Common myeloid progenitor, CD34-positive (primary cell): ENCODE measurements at places on chromosomes 5 and 9.

GRCh38 chr9:133320421-133320881 is 15.5 kb downstream of the SURF6 start:
- H3K27me3 ChIP-seq: no peaks in the 10 kb centered on the region
- H3K4me1 ChIP-seq: no peaks in the 10 kb centered on the region
- no peaks in the 10 kb centered on the region for H3K36me3 ChIP-seq
- no peak overlapping the region for H3K4me3 ChIP-seq

DNA sequence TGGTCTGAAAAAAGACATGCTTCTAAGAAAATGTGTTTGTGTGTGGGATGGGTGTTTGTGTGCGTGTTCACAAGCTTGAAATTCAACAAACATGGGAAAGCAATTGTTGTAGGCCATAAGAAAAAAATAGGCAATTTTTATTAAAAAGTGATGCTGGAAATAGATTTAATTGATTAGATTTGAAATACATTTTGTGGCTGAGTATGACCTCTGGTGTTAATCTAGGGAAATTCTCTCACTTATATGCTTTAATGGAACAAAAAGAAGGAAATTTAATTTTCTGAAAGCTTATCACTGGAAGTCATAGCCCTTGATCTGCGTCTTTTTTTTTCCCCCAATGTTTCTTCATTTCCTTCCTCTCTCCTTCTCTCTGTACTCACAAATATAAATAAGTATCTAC is 3.5 kb upstream of the KCNN2 start:
- peaks cover 9% of the 10 kb centered on the region for H3K27me3 ChIP-seq
- H3K36me3 ChIP-seq: no peaks in the 10 kb centered on the region
- H3K4me3 ChIP-seq: no peak overlapping the region
- no peak for DNase-seq

DNA sequence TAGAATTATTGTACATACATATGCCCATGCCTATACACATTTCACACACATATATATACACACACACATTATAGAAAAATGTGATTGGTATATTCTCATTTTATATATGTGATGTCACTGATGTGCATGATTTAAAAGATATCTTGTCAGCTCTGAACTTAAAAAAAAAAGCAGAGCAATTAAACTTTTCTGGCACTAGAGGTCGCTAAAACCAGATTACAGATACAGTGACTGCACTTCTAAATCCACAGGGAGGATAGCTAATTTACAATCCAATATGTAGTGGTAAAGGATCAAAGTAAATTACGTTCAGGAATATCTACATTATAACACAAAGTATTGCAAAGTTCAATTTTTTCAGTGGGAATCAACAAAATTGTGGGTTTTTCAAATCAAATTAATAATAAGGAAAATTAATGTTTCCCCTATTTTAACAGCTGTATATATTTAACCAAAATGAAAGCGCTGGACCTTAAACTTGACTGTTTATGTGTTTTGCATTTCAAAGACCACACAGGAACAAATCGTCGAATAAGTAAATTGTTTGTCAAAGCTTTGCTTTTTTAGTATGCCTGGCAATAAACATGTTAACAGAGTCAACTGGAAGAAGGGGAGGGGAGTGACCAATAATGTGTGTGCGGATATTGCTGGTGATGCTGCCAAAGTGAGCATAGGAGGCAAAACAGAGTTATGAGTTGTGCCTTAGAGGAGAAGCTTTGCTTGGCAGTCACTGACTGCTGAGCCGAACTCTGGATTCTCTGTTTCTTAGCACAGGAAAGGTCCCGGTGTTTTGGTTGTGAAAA is 1201.4 kb upstream of the C9orf72 start:
- no peak overlapping the region for H3K27ac ChIP-seq
- H3K27me3 ChIP-seq: no peaks in the 10 kb centered on the region
- no peaks in the 10 kb centered on the region for H3K36me3 ChIP-seq
- H3K4me1 ChIP-seq: no peaks in the 10 kb centered on the region

DNA sequence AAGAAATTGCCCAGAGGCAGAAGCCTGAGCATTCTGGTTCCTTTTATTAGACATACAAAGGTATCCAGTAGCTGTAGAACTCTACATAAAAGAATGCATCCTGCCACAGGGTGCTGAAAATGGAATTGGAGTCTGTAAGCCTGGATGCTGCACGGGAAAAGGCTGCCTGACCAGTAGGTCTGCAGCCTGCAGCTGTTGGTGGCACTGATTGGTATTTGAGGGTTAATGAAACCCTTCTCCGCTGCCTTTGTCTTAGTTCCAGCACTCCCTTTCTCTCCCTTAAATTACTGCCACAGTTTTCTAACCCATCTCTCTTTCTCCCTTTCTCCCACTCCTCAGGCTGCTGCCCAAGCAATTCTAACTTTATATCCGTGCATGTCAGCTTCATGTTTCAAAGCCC is 64.7 kb downstream of the BRINP1 start:
- H3K4me3 ChIP-seq: no peak overlapping the region
- no peaks in the 10 kb centered on the region for H3K36me3 ChIP-seq
- H3K4me1 ChIP-seq: no peaks in the 10 kb centered on the region

DNA sequence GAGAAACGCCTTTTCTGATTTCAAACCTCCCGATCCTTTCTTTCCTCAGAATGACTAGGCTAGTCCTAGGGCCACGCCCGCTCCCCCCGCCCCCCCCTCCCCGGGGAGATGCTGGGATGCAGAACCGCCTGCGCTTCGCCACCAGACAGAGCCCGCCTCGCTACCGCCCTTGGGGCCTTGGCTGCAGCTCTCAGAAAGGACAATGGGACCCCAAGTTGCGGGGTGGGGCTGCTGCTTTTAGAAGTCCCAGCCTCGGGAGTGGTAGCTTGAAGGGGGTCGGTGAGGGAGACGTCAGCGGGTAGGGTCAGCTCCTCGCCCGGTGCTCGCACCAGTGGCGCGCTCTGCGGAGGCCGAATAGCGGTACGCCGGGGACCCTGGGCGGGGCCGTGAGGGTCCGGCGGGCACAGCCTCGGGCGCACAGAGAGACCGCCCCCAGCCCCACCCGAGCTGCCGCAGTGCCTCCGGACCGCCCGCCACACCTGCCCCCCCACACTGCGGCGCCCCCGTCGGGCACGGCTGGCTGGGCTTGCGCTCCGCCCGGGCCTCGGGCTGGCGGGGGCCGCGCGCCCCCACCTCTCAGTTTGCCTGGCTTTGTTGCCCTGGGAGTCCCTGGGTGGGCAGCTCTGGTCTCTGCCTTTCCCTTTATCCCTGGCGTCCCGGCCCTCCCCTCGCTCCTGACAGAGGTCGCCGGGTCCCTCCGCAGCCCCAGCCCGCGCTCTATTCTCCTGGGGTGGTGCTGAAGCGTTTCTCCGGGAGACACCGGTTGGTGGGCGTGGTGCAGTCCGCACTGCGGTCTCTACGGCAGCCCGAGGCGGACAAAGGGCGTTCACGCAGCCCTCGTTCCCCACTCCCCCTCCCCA is 1.2 kb downstream of the MAP1B start:
- peaks cover 22% of the 10 kb centered on the region for H3K4me1 ChIP-seq
- peak; percentile 43 for DNase-seq
- H3K36me3 ChIP-seq: no peaks in the 10 kb centered on the region
- H3K27me3 ChIP-seq: peaks cover 86% of the 10 kb centered on the region
- H3K27ac ChIP-seq: no peak overlapping the region

- peaks cover 8% of the 10 kb centered on the region for H3K36me3 ChIP-seq
- no peaks in the 10 kb centered on the region for H3K27me3 ChIP-seq
- no peak overlapping the region for H3K27ac ChIP-seq
- H3K4me3 ChIP-seq: no peak overlapping the region
Measured at GRCh38 chr5:139381837-139382761, 998 bp downstream of the SLC23A1 start.

GRCh38 chr5:73369278-73369677 is 79.3 kb downstream of the FOXD1 start:
- DNase-seq: no peak
- H3K36me3 ChIP-seq: no peaks in the 10 kb centered on the region
- peaks cover 63% of the 10 kb centered on the region for H3K27me3 ChIP-seq
- H3K4me1 ChIP-seq: no peaks in the 10 kb centered on the region

DNA sequence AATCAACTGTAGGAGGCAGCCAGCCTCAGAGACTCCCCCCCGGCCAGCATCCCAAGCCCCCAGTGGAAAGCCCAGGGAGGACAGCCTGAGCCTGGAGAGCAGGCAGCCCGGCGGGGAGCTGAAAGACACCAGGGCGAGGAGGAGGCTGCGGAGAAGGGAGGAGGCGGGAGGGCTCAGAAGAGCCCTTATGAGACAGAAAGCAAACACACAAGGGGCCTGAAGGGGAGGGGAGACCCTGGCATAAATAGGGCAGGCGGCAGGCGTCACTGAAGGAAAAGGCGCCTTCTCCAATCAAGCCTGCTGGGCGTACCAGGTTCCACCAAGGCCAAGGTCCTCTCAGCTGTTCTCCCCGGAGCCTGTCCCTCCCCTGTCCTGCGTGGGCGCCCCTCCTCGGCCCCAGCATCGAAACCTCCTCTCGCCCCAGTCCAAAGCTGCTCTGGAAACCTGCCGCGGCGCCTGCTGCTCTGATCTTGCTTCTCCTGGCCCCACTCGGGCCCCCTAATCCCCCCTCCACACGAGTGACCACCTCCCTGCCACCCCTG is 1.3 kb downstream of the SLC9A3 start:
- no peak overlapping the region for H3K27ac ChIP-seq
- peaks cover 80% of the 10 kb centered on the region for H3K27me3 ChIP-seq
- peak; percentile 37 for DNase-seq
- no peak overlapping the region for H3K4me3 ChIP-seq
- H3K36me3 ChIP-seq: no peaks in the 10 kb centered on the region

GRCh38 chr9:98539954-98540353 is 168.8 kb downstream of the GABBR2 start:
- DNase-seq: no peak
- H3K27ac ChIP-seq: no peak overlapping the region
- no peaks in the 10 kb centered on the region for H3K27me3 ChIP-seq
- no peaks in the 10 kb centered on the region for H3K36me3 ChIP-seq

DNA sequence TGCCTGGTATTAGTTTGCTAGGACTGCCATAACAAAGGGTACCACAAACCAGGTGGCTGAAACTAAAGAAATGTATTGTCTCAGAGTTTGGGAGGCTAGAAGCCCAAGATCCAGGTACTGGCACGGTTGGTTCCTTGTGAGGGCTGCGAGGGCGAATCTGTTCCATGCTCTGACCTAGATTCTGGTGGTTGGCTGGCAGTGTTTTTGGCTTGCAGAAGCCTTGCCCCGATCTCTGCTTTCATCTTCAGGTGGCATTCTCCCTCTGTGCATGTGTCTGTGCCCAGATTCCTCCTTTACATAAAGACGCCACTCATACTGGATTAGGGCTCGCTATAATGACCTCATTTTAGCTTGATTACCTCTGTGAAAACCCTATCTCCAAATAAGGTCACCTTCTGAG is 36.7 kb downstream of the RAI14 start:
- no peak overlapping the region for H3K4me3 ChIP-seq
- DNase-seq: no peak
- H3K36me3 ChIP-seq: no peaks in the 10 kb centered on the region
- H3K27ac ChIP-seq: no peak overlapping the region
- H3K27me3 ChIP-seq: no peaks in the 10 kb centered on the region
- no peaks in the 10 kb centered on the region for H3K4me1 ChIP-seq

DNA sequence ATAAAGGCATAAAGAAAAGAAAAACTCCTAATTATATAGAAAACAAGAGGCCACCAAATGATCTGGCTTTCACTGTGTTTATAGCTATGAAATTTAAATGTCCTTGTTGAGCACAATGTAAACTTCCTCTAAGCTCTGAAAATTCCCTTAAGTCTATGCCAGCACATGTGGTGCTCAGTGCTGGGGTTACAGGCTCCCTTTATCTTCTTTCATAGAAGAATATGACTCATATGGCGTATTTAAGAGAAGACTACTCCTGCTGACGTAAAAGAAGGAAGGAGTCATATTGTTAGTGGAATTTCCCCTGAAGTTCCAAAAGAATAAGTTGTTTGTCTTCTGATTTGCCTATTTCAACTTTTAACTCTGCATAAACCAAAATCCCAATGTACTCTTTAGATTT is 30.4 kb downstream of the RNF145 start:
- H3K4me1 ChIP-seq: peaks cover 6% of the 10 kb centered on the region
- no peak overlapping the region for H3K4me3 ChIP-seq
- DNase-seq: no peak
- H3K27me3 ChIP-seq: no peaks in the 10 kb centered on the region

GRCh38 chr5:35754481-35754880 is 102.2 kb upstream of the IL7R start:
- H3K4me1 ChIP-seq: no peaks in the 10 kb centered on the region
- no peak overlapping the region for H3K27ac ChIP-seq
- H3K27me3 ChIP-seq: no peaks in the 10 kb centered on the region
- no peak overlapping the region for H3K4me3 ChIP-seq

- no peak overlapping the region for H3K27ac ChIP-seq
- DNase-seq: no peak
- no peaks in the 10 kb centered on the region for H3K27me3 ChIP-seq
- peaks cover 9% of the 10 kb centered on the region for H3K4me1 ChIP-seq
Measured at GRCh38 chr5:158998793-158999325, 100.9 kb downstream of the EBF1 start.

DNA sequence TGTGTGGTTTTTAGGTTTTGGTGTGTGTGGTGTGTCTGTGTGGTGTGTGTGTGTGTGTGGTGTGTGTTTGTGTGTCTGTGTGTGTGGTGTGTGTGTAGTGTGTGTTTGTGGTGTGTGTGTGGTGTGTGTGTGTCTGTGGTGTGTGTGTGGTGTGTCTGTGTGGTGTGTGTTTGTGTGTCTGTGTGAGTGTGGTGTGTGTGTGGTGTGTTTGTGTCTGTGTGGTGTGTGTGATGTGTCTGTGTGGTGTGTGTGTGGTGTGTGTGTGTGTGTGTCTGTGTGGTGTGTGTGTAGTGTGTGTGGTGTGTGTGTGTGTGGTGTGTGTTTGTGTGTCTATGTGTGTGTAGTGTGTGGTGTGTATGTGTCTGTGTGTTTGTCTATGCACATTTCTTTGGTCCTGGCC is 25.0 kb upstream of the NKD2 start:
- peak; percentile 12 for DNase-seq
- no peak overlapping the region for H3K4me3 ChIP-seq
- no peaks in the 10 kb centered on the region for H3K4me1 ChIP-seq
- no peaks in the 10 kb centered on the region for H3K36me3 ChIP-seq

DNA sequence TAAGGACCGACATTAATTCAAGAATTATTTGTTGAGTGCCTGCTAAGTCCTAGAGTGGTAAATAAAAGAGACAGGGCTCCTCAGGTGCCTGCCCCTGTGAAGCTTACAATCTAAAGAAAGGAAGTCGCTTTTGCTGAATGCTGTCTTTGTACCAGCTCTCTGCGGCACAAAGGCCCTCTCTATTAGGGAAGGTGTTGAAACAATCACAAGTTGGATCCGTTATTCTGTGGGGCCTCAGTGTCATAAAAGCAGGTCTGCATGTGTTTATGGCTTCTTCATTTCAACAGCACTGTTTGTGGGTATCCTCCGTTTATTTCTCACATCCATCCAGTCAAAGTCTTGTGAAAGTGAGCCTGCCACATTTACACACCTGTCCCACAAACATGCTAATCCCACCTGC is 7.0 kb upstream of the MVB12B start:
- no peaks in the 10 kb centered on the region for H3K4me1 ChIP-seq
- no peak overlapping the region for H3K4me3 ChIP-seq
- H3K27me3 ChIP-seq: no peaks in the 10 kb centered on the region
- DNase-seq: no peak
- no peaks in the 10 kb centered on the region for H3K36me3 ChIP-seq

GRCh38 chr5:135013445-135013844 is 20.6 kb downstream of the PITX1 start:
- no peaks in the 10 kb centered on the region for H3K4me1 ChIP-seq
- H3K36me3 ChIP-seq: no peaks in the 10 kb centered on the region
- no peaks in the 10 kb centered on the region for H3K27me3 ChIP-seq
- H3K27ac ChIP-seq: no peak overlapping the region
